ENCODE measurements at places on chromosomes 1 and 21.

- DNase-seq = no peak
These were observed 31.6 kb downstream of the ZMYND12 start for GRCh38 chr1:42424201-42424600.

GRCh38 chr1:188070848-188071247, 1242.1 kb downstream of the PLA2G4A start:
- no peak for DNase-seq

- DNase-seq = no peak
These were observed 11.9 kb downstream of the ACTRT2 start for GRCh38 chr1:3033040-3033789.

GRCh38 chr1:203867802-203868201, 6.4 kb downstream of the SNRPE start:
- no peak for DNase-seq

- no peak for DNase-seq
These were observed 18.3 kb upstream of the KLF17 start for GRCh38 chr1:44100183-44100868.

GRCh38 chr21:35217504-35218060, 168.5 kb upstream of the RUNX1 start:
- DNase-seq = no peak

DNA sequence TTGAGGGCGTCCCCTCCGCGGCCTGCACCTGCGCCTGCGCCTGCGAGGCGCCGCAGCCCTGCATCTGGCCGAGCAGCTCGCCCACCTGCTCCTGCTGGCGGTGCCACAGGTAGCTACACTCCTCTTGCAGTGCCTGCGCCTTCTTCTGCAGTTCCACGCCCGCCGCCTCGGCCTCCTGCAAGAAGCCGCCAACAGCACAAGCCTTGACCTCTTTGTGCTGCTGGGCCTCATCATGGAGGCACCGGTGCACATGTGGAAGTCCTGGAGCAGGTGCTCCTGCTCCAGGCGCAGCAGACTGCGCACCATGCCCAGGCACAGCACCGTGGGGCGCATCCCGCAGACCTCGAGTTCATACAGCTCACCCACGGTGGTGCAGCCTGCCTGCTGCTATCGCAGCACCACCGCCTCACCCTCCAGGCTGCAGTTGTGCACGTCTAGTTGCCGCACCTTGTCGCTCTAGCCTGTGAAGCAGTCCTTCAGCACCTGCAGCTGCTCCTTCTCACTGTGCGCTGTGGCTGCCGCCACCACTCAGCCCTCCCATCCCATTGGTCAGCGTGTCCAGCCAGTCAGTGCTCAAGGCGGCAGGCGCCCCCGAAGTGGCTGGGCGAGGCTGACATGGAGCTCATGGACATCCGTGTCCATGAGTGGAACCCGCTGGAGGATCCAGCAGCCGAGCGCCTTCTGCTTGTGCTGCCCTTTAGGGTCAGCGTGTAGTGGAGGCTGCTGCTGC, 12.2 kb upstream of the CD2 start:
- DNase-seq = no peak

DNA sequence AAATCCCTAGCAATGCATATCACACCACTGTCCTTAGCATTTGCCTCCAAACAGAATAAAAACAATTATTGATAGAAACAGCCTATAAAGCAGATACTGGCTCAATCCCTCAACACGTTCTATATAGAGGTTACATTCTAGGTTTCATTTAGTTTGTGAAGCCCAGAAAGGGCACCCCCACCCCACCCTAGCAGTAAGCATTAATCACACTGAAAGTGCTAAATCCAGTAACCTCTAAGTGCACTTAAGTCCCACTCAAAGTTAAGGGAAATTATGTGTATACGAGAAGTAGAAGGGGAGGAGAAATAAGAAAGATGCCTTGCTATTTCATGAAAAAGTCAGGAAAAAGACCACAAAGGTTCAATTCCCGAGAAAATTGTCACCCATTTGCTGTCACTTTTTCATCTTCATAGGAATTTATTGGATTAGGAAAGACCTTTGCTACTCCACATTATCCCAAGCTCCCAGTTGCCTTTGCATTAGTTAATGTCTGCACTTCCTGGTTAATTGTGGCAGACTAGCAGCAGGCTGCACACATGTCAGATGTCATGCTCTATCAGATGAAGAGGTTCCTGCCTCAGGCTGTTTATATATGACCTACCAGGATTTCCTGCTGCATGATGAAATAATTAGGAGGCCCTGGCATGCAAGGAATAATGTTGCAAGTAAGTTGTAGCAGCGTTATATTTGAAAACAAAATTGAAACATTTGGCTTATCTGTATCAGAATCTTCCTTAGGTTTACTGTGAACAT, 54.5 kb upstream of the LHX8 start:
- no peak for DNase-seq

DNA sequence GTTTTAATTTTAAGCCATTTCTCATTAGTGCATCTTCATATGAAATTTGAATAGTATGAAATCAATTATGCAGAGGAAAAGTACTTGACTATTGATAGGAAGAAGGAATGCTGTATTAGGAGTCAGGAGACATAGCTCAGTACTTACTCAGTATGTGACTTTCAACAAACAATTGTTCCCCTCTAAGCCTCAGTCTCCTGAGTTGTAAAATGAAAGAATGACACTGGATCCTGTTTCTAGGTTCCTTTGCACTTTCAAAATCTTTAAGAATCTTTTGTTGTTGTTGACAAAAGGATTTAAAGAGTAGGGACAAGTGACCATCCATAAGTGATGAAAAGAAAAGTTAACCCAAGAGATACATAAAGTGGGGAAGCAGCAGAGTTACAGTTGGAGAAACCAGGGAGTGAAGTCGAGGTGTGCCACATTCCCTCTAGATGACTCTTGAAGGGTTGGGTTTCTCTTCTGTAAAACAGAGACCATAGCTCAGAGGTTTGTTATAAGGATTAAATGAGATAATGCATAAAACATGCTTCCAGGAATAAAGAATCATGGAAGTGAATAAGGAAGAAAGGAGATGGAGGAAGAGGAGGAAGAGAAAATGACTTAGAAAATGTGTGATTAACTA, 105.7 kb upstream of the KCNJ15 start:
- DNase-seq = no peak

DNA sequence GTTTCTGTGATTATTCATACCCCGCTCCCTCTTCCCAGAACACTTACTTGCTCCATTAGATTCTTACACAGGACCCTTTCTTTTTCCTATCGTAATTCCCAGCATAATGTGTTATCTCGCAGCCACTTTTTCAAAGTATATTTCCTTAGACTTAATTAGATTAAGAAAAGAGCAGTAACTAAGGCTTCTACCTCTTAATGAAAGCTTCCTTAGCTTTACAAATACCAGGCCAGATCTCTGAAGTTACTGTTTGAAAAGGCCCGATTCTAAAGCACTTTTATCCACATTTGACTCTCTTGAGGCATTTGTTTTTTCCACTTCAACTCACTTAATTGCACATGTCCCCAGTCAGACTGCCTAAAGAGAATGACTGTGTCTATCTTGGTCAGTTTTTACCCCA, 1264.3 kb upstream of the ADGRL2 start:
- no peak for DNase-seq

GRCh38 chr1:208934933-208935332, 648.6 kb upstream of the CAMK1G start:
- DNase-seq = no peak

DNA sequence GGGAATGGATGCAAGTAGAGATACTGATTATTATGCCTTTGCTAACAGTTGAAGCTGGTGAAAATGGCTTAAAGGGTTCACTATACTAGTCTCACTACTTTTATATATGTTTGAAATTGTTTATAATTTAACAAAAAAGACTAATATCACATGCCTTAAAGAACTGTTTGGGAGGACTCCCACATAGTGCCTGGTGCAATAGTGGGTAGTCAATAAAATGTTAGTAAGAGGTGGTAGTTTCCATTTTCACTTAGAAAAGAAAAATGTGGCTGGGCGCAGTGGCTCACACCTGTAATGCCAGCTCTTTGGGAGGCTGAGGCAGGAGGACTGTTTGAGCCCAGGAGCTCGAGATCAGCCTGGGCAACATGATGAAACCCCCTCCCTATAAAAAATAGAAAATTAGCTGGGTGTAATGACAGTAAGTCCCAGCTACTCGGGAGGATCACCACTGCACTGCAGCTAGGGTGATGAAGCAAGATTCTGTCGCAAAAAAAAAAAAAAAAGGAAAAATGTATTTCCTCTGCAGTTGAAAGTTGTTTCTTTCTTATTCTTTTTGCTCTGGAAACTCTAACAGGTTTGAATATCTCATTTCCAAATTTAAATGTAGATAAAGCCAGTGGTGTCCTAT, 24.5 kb downstream of the C21orf91 start:
- no peak for DNase-seq
